Activated T-cell treated with anti-CD3 and anti-CD28 coated beads, Interleukin-2, amount 50 U/mL, for 72 hours (primary cell): ENCODE measurements at places on chromosomes 1 and 21. TPM values are rescaled to one million over a fixed set of nuclear protein-coding genes. Genes with fewer than 3 reads are reported as not detected.
A peak's percentile ranks its signal among the peaks of the same experiment; 100 is the strongest.

Gene RNF207
- 14.9 TPM for total RNA-seq

DNA sequence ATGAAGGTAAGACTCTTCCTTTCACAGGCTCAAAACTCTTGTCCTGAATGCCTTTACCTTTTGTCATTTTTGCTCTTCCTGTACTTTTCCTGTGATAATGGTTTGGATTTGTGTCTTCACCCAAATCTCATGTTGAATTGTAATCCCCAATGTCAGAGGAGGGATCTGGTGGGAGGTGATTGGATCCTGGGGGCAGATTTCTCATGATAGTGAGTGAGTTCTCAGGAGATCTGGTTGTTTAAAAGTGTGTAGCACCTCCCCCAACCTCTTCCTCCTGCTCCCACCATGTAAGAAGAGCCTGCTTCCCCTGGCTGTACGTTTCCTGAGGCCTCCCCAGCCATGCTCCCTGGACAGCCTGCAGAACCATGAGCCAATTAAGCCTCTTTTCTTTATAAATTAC lies 75.5 kb downstream of the DDX20 start:
- no peak overlapping the region for H3K4me3 ChIP-seq
- no peaks in the 10 kb centered on the region for H3K36me3 ChIP-seq
- no peak overlapping the region for H3K27ac ChIP-seq

DNA sequence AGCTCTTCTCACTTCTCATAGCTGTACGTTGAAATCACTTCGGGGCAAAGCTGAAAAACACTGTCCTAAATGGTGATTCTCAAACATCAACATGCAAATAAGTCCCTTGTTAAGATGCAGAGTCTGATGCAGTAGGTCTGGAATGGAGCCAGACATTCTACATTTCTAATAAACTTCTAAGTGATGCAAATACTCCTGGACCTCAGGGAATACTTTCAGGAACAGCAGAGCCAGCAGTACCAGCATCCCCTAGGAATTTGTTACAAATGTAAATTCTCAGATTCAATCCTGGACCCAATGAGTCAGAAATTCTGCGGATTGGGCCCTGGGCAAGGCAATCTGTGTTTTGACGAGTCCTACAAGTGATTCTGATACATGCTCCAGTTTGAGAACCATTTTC lies 152.3 kb downstream of the PCNX2 start:
- DNase-seq = no peak
- no peaks in the 10 kb centered on the region for H3K27me3 ChIP-seq
- no peaks in the 10 kb centered on the region for H3K36me3 ChIP-seq
- no peak overlapping the region for H3K27ac ChIP-seq
- no peak overlapping the region for H3K4me3 ChIP-seq

DNA sequence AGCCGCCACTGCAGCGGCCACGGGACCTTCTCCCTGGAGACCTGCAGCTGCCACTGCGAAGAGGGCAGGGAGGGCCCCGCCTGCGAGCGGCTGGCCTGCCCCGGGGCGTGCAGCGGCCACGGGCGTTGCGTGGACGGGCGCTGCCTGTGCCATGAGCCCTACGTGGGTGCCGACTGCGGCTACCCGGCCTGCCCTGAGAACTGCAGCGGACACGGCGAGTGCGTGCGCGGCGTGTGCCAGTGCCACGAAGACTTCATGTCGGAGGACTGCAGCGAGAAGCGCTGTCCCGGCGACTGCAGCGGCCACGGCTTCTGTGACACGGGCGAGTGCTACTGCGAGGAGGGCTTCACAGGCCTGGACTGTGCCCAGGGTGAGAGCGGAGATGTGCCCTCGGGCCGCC lies 11.7 kb downstream of the TNN start:
- H3K27ac ChIP-seq = no peak overlapping the region
- peaks cover 19% of the 10 kb centered on the region for H3K27me3 ChIP-seq
- no peaks in the 10 kb centered on the region for H3K36me3 ChIP-seq
- no peak overlapping the region for H3K4me3 ChIP-seq

- no peak overlapping the region for H3K27ac ChIP-seq
- peaks cover 28% of the 10 kb centered on the region for H3K27me3 ChIP-seq
- no peaks in the 10 kb centered on the region for H3K36me3 ChIP-seq
These were observed 12.0 kb downstream of the DDAH1 start for GRCh38 chr1:85452948-85453347.

- no peaks in the 10 kb centered on the region for H3K27me3 ChIP-seq
- H3K4me3 ChIP-seq = no peak overlapping the region
- peaks cover 10% of the 10 kb centered on the region for H3K4me1 ChIP-seq
- H3K36me3 ChIP-seq = no peaks in the 10 kb centered on the region
- no peak for DNase-seq
- H3K27ac ChIP-seq = no peak overlapping the region
These were observed 65.0 kb downstream of the ABL2 start for GRCh38 chr1:179164494-179164893.

GRCh38 chr1:31570906-31571305 lies 5.4 kb upstream of the TINAGL1 start:
- no peak for DNase-seq
- no peaks in the 10 kb centered on the region for H3K36me3 ChIP-seq
- no peak overlapping the region for H3K4me3 ChIP-seq
- H3K4me1 ChIP-seq = no peaks in the 10 kb centered on the region
- H3K27me3 ChIP-seq = peaks cover 5% of the 10 kb centered on the region
- no peak overlapping the region for H3K27ac ChIP-seq

GRCh38 chr1:87226341-87226760 lies 102.3 kb upstream of the LMO4 start:
- H3K27ac ChIP-seq = no peak overlapping the region
- no peaks in the 10 kb centered on the region for H3K27me3 ChIP-seq
- DNase-seq = no peak
- no peaks in the 10 kb centered on the region for H3K36me3 ChIP-seq

- DNase-seq = no peak
- no peak within 1 kb of the TSS for H3K27ac ChIP-seq
- H3K36me3 ChIP-seq = no peaks in the 10 kb centered on the region
These were observed at the start of gene MYOCOS for GRCh38 chr1:171622152-171622462. Gene MYOCOS (plus strand): TSS chr1:171622243. CDS start chr1:171623884, 1,641 bp downstream.

GRCh38 chr21:32403201-32403777 lies 9.2 kb upstream of the EVA1C start:
- peaks cover 8% of the 10 kb centered on the region for H3K27me3 ChIP-seq
- no peaks in the 10 kb centered on the region for H3K36me3 ChIP-seq
- no peak overlapping the region for H3K4me3 ChIP-seq

DNA sequence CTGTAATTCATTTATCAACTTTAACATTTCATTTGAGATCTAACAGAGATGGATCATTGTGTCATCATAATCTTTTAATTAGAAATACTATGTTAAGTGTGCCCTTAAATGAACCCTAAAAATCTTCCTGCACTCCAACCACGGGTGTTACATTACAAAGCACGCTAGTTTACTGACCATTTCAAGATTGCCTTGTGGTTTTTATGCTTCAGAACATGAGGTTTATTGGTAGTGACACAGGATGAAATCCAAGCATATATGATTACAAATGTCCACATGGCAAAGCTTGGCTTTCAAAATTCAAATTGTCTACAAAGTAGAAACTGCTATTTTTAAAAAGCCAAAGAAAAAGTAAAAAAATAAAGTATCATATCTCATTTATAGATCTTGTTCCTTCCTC lies 190.4 kb upstream of the USP25 start:
- H3K27me3 ChIP-seq = peaks cover 18% of the 10 kb centered on the region
- no peak overlapping the region for H3K4me3 ChIP-seq
- no peak for DNase-seq
- peaks cover 3% of the 10 kb centered on the region for H3K36me3 ChIP-seq
- H3K4me1 ChIP-seq = peaks cover 8% of the 10 kb centered on the region
- no peak overlapping the region for H3K27ac ChIP-seq

DNA sequence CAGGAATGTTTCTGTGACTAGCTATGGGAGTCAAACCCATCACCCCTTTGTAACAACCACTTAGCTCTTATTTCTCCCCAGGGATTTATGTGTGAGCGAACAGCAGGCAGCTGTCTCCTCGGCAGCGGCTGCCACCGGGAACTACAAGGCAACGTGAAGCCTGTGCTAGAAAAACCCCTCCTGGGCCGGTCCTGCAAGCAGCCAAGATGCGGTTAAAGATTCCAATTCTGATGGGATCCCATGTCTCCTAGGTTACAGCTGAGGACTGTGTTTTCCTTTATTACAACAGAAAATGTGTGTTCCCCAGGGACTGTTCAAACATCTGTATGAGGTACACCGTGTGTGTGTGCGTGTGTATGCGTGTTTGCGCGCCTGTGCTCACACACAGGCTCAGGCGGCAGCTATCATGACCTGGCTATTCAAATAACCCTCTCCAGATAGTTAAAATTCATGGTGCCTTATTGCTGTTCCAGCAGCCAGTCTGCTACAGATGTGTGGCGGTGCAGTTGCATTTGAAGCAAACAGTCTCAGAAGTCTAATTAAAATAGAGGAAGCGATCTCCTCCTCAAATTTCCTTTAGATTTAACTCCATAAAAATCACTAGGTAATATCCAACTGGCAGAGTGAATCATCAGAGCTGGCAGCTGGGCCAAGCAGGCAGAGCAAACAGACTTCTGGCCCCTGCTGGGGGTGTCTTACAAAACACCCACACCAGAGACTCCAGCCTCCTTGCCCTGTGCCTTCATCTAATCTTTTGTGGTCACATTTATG lies 68.0 kb downstream of the LMX1A start:
- no peaks in the 10 kb centered on the region for H3K36me3 ChIP-seq
- DNase-seq = no peak
- H3K27me3 ChIP-seq = peaks cover 12% of the 10 kb centered on the region
- H3K4me1 ChIP-seq = no peaks in the 10 kb centered on the region

- no peaks in the 10 kb centered on the region for H3K27me3 ChIP-seq
- peaks cover 5% of the 10 kb centered on the region for H3K36me3 ChIP-seq
- no peak overlapping the region for H3K4me3 ChIP-seq
- no peak for DNase-seq
- peaks cover 19% of the 10 kb centered on the region for H3K4me1 ChIP-seq
These were observed 2.1 kb upstream of the OTUD7B start for GRCh38 chr1:150012611-150013010.

GRCh38 chr1:36516372-36517010 lies 33.8 kb upstream of the CSF3R start:
- H3K4me1 ChIP-seq = no peaks in the 10 kb centered on the region
- H3K27me3 ChIP-seq = no peaks in the 10 kb centered on the region
- H3K4me3 ChIP-seq = no peak overlapping the region
- peak; percentile 36 for DNase-seq
- H3K27ac ChIP-seq = no peak overlapping the region

GRCh38 chr1:159171688-159172501 lies 480 bp downstream of the CADM3 start:
- peak overlapping the region; percentile 11 for H3K4me3 ChIP-seq
- H3K4me1 ChIP-seq = peaks cover 6% of the 10 kb centered on the region
- no peak for DNase-seq
- H3K36me3 ChIP-seq = no peaks in the 10 kb centered on the region
- no peak overlapping the region for H3K27ac ChIP-seq

Gene TACSTD2
- 0.21 TPM for total RNA-seq

DNA sequence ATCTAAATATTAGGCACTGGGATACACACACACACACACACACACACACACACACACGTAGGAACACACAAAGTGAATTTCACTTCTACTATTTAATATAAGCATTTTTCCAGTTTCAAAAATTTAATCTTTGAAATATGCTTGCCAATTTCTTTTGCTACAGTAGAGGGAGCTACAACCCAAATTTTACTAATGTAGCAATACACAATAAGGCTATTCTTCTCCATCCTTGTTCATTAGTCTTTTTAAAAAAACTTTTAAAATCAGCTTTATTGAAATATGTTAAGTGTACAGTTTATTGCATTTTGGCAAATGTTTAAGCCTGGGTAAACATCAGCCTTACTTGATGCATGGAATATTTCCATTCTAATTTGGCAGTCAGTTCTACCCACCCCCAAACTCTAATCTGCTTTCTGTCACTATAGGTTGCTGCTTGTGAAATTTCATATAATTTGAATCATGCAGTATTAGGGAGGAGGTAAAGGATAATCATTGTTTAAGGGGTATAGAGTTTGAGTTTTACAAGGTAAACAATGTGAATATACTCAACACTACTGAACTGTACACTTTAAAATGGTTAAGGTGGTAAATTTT lies 93.0 kb upstream of the TENT5C start:
- peaks cover 9% of the 10 kb centered on the region for H3K4me1 ChIP-seq
- DNase-seq = no peak
- H3K4me3 ChIP-seq = no peak overlapping the region
- no peaks in the 10 kb centered on the region for H3K27me3 ChIP-seq
